ENCODE measurements at places on chromosomes 5 and 9. TPM values are rescaled to one million over a fixed set of nuclear protein-coding genes. Genes with fewer than 3 reads are reported as not detected.

- no peak for DNase-seq
Measured at GRCh38 chr5:142931896-142932686, 161.9 kb downstream of the ARHGAP26 start.

DNA sequence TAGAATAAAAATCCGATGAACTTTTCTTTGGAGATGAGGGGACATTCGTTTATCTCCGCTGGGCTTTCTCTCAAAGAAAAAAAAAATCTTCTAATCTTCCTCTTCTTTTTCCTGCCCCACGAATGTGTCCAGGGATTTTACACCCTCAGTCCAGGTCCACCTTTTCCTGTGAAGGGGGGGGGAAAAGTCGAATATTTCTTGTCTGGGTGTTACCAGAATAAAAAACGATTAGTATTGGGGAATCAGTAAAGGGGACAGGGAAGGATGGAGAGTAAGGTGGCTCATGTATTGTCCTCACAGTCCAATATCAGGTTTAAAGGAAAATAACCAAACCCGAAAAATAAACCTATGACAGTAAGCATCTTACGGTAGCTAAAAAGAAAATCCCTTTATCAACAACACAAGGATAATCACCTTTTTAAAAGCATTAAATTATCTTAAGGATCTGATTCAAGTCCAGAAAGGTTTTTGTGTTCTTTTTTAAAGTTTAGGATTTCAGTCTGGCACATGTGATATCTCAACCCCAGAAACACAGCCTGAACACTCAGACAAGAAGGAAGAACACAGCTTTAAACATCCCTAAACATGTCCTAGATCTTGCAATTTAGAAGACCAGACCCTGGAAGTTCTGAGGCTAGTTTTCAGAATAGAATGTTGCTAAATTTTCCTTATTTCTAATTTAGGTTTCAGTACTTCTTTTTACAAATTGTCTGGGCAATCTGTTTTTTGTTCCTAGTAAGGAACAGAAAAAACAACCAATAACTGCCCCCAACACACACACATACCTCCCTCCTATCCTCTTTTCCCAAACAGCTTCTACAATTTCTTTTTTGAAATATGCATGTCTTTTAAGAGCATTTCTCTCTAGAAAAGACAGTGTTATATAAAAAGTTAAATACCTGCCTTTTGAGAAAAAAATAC is 1.2 kb downstream of the ZNF608 start:
- DNase-seq: no peak

DNA sequence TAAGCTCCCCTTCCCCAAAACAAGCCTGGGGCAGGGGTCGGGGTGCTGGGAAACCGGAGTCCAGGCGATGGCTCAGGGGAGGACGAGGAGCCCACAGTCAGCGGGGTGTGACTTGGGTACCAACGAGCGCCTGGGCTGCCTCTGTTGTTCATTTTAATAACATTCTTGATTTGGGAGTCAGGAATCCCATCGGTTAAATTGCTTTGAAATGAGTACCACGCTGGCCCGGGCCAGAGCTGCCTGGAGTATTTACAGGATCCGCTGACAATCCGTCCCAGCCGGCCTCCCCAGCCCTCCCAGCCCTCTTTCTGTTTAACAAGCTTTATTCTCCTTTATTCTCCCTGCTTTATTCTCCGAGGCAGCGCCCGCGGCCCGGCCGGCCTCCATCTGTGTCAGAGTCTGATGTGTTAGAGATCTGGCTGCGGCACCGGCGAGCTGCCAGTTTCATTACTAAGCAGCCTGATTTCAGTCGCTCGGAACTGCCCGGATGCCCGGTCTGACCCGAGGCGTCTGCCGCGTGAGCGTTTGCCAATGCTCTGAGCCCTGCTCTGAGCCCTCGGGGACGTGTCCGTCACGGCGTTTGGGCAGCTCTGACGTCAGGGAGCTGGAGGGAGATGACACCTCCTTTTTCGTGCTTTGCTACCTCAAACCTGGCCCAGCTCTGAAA is 16.5 kb upstream of the QRFP start:
- peak; percentile 78 for DNase-seq

OGN gene
- not detected for total RNA-seq

DNA sequence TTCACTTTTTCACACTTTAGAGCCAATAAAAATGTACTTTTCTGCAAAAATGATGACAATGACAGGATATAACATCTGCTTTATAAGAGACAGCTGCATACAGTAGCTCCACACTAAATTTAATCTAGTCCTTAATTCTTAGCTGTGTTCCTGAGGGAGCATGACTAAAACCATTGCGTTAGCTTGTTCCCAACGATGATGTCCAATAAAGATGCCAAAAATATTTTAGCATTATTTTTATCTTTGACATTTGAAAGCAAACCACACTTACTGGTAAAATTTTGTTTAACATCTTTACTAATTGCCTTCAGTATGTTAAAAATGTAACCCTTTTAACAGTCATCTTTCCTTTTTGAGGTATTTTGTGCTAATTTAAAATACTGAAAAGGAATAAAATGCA is 382.7 kb downstream of the CHSY3 start:
- no peak for DNase-seq

GRCh38 chr5:95768731-95769130 is 37.6 kb downstream of the RHOBTB3 start:
- no peak for DNase-seq

DNA sequence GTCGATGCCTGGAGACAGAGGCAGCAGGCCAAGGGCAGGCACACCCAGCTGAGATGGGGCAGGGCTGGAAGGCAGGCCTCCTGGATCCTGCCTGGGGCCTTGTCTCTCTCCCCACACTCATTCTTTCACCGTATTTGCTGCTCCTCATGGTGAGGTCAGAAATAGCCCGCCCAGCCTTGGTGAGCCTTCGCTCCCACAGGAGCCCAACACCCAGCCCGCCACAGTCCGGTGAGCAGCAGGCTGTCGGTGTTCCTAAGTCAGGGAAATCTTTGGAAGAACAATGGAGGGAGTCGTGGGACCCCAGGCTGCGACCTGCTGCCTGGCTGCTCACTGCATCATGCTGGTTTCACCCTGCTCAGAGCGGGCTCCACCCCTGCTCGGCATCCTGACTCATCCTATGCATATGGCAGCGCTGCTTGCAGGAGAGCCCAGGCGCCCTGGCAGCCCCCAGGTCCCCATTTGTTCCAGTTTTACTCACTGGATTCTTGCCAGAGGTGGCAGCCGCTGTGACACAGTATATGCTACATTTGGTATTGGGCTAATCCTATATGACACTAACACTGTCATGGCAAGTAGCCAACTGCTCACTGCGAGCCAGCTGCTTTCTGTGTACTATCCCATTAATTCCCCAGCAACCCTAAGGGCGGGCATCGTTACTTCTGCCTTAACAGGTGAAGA is 53.2 kb upstream of the NCS1 start:
- DNase-seq: peak; percentile 48

DNA sequence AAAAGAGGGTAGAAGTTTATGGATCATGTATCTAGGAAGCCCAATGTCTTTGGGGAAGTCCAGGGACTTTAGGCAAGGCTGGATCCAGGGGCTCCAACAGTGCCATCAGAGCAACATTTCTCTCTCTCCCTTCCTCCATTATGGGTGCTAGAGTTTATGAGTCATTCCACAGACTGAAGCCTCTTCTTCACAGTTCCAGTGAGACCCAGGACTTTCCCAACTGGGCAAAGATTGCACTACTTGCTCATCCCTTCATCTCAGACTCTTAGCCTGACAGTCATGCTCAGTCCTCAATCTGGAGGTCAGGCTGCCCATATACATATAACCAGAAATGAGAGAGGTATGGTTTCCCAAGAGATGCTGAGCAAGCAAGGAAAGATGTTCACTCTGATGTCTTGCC is 110.7 kb downstream of the FEM1C start:
- DNase-seq: no peak

GRCh38 chr5:164721656-164722055 is 1216.2 kb downstream of the MAT2B start:
- DNase-seq: no peak

DNA sequence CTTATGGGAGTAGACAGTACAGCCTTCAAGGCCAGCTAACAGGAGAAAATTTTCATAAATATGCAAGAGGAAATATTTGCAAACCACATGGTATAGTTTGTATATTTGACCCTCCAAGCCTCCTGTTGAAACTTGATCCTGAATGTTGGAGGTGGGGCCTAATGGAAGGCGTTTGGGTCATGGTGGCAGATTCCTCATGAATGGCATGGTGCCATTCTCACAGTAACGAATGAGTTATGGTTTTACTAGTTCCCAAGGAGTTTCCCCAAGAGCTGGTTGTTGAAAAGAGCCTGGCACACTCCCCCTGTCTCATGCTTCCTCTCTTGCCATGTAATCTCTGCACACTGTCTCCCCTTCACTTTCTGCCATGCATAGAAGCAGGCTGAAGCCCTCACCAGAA is 3.3 kb upstream of the PAIP1 start:
- DNase-seq: peak; percentile 53

DNA sequence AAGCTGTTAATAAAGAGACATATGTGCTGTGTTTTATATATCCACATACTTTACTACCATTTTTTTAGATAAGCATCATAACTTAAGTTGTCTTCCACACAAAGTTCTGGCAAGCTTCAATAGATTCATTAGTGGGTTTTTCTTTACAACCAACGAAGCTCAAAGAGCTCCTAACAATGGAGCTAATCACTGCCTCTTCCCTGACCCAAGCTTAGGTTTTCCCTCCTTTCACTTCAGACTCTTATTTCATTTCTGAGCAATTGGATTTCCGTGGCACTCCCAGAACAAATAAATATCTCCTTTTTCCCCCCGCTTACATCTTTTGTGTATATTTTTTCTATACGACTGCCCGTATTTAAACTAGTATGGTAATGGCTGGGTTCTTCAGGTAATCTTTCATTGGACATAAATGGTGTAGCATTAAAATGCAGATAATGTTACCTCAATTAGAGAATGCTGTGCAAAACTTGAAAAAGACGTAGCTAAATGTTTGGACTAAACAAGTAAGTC is 275.5 kb upstream of the TMEM161B start:
- DNase-seq: no peak

AGXT2 gene
- not detected for total RNA-seq

DNA sequence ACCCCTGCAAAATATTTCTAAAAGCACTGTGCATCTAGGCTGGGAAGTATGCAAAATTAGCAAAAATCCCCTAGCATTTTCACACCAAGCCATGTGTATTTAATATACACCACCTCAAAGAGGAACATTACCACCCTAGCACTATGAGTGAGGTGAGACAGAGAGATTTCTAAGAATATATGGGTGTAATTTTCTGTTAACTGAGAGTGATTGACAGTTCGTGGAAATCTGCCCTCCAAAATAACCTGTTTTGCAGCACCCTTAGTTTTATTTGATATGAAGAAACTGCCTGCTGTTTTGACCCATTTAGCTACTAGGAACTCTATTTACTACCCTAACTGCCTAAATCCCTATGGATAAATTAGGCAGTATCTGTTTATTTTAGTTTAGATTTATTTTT is 64.2 kb upstream of the CDKN2B start:
- DNase-seq: no peak
